Stimulated activated CD4-positive, alpha-beta T cell treated with anti-CD3 and anti-CD28 coated beads, Interleukin-4, amount 100 ng/mL, for 24 hours (primary cell): ENCODE measurements at places on chromosomes 5 and 9.

DNA sequence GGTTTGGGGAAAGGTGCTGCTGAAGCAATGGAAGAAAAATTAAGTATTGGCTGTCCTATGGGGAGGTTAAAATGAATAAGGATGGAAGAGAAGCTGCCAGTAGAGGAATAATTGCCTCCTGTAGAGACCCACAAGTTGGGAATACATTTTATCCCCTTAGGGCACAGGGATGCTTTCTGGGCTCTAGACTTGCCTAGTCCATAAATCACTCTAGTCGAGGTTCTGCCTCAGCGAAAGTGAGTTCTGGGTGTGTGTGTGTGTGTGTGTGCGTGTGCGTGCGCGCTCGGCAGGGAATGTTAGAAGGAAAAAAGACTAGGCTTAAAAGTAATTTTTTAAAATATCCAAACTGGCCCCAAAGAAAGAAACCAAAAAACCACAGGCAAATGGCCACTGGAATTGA, 291.6 kb downstream of the DOCK8 start:
- no peak for DNase-seq

DNA sequence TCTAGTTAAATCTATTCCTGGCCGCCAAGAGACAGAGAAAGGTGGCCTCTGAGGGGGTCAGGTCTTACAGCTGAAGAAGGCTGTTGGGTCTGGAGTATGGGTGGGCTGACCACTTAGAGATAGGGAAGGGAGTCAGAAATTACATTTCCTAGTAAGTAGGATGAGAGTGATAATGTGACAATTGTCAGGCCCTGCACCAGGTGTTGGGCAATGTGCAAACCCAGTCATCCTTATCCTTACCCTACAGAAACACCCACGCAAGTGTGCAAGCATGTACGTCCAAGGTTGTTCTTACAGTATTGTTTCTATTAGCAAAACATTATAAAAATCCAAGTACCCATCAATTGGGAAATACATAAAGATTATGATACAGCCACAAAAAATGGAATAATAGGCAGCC, 9.5 kb downstream of the SPAAR start:
- no peak for DNase-seq

GRCh38 chr5:179123491-179124272, 63.5 kb downstream of the ZNF354C start:
- DNase-seq: no peak

DNA sequence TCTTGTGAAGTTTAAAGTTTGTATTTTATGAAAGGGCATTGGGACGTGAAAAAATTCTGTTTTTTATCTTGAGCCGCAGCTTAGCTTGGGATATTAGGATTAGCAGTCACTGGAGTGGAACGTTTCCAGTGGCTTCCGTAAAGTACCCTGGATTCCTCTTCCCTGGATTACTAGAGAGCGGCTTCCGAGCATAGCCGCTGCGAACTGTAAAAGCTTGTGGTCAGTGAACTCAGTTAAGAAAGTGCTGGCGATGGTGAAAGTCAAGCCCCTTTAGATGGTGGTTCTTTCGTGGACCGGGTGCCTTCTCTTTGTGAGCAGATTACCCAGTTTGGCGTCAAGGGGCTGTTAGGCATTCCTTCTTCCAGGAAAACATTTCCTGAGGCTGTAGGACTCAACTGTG, 168.1 kb downstream of the KDM4C start:
- DNase-seq: no peak

DNA sequence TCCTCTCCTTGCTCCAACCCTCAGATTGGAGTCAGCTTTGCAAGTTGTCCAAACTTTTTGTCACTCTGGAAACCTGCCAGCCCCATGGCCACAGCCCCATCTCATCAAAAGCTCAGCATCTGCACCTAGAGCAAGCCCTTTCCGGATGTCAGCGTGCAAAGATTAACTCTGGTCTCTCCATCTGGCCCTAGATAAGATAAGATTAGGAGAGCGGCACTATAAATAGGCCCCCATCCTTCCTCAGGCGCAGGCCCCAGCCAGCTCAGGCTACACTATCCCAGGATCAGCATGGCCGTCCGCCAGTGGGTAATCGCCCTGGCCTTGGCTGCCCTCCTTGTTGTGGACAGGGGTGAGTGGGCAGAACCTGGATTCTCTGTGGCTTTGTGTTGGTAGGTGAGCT, at the start of gene SPINK4:
TSS of gene SPINK4 (plus strand) at position 247 of the 400 bp plus-strand sequence. CDS start at position 289, 42 bp downstream.
- DNase-seq: no peak

DNA sequence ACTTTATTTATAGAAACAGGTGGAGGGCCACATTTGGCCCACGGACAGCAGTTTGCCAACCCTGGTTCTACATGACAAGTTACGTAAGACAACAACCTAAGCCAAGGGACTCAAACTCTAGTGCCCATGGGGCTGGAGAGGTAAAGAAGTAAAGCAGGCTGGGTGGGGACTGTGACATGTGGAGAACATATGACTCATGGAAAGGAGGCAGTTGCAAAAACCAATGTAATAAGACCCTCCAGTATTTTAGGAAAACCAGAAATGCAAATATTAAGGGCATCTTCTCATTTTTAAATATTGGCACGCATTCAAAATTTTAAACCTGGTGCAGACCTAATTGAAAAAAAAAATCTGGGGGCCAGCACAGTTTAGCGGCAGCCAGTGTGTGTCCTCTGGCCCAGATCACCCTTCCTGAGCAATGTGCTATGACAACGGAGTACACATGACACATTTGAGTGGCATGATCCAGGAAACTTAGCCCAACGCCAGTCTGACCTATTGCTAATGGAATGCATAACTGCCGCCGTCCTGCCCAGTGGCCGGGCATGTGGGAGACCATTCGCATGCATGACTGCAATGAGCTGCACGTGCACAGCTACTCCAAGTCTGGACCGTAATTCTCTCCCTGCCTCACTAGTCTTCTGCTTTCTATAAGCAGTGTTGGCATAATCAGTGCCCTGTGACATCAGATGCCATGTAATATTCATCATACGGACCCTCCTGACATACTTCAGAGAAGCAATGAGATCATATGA, 97.2 kb downstream of the SH3TC2 start:
- DNase-seq: no peak

- DNase-seq: no peak
These were observed 35.5 kb upstream of the ELL2 start for GRCh38 chr5:95996904-95997723.

DNA sequence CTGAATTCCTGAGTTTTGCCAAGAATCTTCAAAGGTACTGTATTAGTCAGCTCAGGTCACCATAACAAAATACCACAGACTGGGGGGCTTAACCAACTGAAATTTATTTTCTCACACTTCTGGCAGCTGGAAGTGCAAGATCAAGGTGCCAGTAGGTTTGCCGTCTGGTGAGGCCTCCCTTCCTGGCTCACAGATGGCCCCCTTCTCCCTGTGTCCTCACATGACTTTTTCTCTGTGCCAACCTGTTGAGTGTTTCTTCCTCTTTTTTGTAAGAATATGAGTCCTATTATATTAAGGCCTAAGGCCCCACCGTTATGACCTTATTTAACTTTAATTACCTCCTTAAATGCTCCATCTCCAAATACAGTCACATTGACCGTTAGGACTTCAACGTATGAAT, 156.1 kb upstream of the KIF2A start:
- no peak for DNase-seq

DNA sequence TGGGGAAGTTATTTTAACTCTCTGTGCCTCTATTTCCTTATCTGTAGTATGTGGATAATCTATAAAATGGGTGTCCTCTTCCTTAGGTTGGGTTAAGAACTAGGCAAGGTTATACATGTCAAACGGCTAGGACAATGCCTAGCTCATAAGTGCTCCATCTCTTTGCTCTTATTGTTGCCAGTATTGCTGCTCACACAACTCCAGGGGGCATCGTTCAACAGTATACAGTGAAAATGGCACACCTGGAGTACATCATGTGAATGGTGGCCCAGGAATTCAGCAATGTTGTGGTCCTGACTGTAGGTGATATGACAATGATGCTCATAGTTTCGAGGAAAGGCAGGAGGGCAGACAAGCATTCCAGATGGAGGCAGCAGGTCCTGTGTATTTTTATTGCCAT, 30.1 kb downstream of the SLIT3 start:
- no peak for DNase-seq

- no peak for DNase-seq
These were observed 41.2 kb upstream of the TMEM250 start for GRCh38 chr9:136159851-136160250.

DNA sequence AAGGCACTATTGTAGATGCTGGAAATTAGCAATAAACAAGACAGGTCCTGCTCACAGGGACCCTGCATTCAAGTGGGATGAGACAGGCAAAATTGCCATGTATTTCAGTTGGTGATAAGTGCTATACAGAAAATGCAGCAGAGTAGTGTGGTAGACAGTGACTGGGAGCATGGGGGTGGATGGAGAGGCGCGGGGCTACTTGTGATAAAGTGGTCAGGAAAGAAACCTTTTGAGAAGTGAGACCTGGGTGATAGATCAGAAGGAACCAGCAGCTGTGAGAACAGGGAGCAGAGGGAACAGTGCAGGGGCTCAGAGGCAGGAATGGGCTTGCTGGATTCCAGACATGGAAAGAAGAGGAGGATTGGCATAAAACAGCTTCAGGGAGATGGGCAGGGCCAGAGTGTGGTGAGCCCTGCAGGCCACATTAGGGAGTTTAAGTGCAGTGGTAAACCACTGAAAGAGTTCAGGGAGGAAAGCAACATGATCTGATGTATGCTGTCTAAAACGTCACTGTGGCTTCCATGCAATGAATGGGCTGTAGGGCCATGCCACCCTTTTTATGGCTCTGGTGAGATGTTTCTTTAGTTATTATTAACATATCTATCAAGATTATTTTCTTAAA, 7.3 kb downstream of the CRHBP start:
- no peak for DNase-seq

DNA sequence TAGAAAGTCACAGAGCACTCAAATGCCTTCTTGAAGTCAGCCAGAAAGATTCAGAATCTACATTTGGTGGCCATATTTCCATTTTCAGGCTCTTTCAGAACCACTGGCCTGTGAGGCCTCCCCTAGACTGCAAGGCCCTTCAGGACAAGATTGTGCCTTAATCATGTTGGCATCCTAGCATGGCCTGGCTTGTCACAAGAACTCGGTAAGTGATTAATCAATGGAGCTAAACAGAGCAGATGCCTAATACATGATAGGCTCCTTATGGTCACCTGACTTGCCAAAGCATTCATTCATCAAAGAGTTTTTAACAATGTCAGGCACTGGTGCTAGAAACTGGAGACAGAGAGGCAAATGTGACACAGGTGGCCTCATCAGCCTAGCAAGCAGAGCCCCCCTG, 70.3 kb downstream of the PGM5 start:
- no peak for DNase-seq

DNA sequence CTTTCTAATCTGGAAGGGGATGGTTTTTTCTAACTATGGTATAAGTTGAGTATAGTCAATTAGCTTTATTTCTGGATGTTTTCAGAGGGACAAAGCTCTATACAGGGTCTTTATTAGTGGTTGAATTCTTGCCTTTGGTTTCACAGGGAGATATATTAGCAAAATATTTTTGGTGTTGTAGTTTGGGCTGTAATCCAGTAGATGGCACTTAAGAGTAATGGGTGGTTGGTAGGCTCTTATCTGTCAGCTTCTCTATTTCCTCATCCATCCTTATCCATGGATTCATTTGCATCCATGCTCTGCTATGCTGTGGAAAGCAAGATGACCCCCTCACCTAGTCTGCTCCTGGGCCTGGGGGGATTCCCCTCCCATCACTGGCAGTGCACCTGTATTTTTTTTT, 363.6 kb upstream of the CYLC2 start:
- no peak for DNase-seq

- DNase-seq: peak; percentile 19
These were observed 896 bp downstream of the RIGI start for GRCh38 chr9:32524892-32525708.

DNA sequence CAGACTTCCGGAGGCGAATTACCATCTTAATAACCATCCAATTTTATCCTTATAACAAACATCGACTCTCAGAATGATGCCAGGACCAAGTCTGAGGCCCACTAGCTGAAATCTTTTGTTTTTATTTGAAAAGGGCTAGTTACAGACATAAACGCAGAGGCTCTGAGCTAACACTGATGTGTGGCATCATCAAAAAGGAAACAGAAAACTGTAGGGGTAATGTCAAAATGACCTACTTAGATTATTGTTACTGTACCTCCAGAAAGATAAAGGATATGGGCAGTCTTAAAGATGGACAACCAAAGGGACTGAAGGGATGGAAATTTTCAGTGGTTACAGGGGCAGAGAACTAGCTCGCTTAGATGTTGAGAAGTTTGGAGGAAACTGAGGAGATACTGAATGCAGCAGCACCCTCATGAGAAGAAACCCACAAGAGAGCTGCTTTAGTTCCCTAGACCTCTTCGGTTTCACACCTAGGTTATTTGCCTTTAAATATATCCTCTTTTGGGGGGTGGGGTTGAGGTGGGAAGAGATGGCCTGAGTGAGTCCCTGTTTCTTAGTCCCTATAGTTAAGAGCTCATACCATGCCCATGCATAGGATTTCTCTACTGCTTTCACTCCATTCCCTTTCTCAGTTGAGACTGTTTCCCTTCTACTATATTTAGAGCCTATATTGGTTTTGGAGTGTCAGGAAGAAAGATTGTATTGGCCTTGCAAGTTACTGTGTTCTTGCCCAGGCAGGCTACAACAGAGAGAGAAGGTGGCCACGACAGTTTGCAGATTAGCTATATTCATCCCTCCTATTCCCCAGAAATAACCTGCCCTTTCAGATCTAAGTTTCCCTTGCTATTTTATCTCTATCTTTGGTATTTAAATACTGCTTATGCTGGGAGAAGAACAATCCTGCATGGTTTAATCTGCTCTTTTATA, 320.4 kb upstream of the EFNA5 start:
- DNase-seq: no peak

GRCh38 chr9:108865037-108865436, 3.0 kb downstream of the ACTL7A start:
- no peak for DNase-seq

GRCh38 chr5:39194466-39195136, 24.8 kb downstream of the FYB1 start:
- no peak for DNase-seq

DNA sequence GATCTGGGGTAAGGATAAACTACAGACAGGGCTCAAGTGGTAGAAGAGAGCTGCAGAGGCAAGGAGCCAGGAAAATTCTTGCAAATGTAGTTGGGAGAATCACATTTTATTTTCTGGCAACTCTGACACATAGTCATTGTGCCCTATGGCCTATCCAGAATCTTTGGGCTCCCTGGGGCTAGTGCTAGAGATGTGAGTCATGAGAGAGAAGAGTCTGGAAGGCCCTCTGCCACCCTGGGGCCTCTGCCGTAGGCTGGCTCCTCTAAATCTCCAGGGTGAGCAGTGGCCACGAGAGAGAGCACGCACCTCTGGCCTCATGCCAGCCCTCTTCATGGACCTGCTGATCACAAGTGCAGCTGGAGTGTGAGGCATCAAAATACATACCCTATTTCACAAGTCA, 74.3 kb upstream of the SSBP2 start:
- no peak for DNase-seq

GRCh38 chr5:32083981-32084430, 90.1 kb downstream of the GOLPH3 start:
- no peak for DNase-seq

DNA sequence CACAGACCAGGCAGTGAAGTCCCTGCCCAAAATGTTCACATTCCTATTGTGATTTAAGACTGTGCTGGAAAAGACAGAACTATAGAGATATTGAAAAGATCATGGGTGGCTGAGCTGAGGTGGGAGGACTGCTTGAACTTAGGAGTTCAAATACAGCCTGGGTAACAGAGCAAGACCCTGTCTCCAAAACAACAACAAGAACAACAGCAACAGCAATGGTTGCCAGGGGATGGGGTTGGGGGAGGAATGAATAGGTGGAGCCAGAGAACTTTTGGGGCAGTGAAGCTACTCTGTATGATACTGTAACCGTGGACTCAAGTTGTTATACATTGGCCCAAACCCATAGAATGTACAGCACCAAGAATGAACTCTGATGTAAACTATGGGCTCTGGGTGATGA, 88.2 kb downstream of the DCP2 start:
- no peak for DNase-seq
